B cell (primary cell): ENCODE measurements at places on chromosomes 12 and 14.

DNA sequence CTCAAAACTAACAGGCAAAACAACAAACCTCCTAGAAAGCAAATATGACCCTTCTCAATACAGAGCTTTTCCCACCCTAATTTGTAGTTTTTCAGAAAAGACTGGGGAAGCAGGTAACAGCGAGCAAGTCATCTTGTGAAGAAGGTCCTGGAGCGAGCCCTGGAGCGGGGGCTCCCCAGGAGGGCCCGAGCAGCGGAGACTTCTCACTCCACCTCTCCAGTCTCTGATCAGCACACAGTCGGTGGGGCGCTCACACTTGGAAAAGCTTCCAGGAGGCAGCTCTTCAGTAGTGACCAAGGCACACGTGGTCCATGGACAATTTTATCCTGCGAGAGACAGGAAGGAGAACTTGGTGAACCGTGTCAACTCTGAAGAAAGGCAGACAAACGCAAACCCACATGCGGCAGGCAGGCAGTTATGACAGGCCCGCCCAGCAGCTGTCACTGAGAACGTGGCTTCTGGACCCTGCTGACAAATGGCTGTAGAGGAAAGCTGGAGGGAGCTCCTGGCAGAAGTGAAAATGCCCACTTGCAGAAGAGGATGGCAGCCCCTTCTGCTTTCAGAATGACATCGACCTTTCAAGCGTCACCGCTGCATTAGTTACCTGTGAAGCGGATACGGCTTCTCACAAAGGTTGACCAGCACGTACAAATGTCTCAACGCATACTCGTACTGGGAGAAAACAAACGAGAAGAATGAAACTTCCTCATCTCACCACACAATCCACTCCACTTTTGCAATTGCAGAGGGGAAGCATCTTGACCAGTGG, 44.2 kb downstream of the LGMN start:
- peak; percentile 88 for DNase-seq

DNA sequence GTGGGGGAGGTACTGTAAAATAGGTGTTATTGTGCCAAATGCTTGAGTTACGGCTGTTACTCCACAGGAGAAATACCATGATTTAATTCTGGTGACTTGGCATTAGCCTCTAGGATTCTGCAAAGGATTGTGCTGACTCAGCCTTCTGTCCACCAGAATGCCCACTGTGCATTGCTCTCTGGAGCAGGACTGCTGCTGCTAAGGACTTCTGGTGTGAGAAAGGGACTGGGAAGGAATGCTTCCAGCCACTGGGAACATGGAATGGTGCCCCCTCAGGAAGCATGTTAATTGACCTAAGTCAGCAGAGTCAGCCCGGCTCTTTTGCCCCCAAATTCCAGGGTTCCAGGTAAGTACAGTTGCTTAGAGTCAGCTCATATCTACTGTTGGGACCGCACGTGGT, 32.9 kb downstream of the ZFHX2 start:
- DNase-seq = no peak

GRCh38 chr14:75222208-75222701, 45.8 kb upstream of the TMED10 start:
- peak; percentile 77 for DNase-seq

- DNase-seq = no peak
Measured at GRCh38 chr12:80001562-80001961, 66.7 kb upstream of the PPP1R12A start.

GRCh38 chr12:53530061-53530460, 22.8 kb upstream of the NPFF start:
- no peak for DNase-seq

DNA sequence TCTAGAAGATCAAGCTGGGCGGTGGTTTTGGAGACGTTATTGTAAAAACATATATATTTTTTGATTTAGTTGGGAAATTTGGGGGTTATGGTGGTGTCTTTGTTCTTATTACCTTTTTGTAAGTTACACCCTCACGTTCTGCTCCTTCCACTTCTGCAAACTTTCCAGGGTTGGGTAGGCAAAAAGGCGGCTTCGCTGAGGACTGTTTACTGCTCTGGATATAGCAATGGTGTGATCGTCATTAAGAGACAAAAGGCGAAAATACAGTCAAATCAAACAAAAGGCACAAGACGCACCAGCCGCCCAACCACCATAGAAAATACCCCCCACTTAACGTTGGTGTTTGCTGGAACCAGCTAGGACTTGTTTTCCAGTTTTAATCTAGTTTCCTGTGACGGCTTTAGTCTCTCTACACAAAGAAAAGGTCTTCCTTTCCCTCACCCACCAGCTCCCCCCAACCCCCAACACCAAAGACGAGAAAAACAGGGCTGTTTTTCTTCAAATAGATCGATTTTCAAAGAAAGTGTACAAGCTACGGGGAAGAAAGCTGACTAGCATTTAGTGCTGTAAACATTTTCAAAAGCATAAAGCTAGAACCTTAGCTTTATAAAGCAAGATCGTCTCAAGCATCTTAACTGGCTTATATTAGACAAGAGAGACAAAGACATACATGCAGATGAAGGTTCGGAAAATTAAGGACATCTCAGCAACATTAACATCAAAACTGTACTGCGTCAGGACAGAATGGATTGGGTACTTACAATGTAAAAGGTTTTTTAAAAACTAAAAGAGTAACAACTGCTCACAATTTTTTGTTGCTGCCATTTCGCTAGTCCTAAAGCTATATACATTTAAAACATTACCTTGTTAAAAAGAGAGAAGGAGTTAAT, 2.0 kb upstream of the SETD1B start:
- peak; percentile 58 for DNase-seq

GRCh38 chr14:104843006-104843405, 22.1 kb upstream of the CEP170B start:
- no peak for DNase-seq

DNA sequence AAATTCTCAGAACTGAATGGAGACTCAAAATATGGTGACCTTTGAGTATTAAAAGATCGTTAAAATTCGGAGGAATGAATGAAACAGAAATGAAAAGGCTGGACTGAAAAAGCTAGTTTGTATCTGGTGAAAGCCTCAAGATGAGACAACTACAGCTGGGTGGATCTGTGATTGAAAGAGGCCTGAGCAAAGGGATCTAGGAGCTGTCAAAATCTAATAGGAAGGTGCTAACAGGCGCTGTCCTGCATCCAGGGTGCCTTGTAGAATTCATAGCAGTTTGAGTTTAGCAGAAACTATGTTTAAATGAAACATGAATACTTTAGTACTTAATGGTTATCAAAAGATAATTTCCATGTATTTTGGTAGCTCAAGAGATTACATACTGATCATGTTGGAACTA, 2.3 kb downstream of the YY1 start:
- DNase-seq = no peak

DNA sequence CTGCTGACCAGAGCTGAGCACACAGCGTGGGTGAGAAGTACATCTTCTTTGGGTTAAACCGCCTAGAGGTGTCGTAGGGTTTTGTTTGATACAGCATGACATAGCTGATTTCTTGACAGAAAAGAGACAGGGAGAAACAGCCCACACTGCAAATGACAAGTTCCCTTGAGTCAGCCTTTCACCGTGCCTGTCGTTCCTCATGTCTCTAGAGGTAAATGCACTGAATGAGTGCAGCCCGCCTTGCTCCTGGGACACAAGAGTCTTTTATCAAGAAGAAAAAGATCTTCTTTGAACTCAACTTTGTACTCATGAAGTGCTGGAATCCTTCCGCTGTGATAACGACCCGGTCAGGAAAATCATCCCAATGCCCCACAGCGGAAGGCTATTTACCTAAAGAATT, 77.6 kb downstream of the TMEM132D start:
- DNase-seq = no peak

DNA sequence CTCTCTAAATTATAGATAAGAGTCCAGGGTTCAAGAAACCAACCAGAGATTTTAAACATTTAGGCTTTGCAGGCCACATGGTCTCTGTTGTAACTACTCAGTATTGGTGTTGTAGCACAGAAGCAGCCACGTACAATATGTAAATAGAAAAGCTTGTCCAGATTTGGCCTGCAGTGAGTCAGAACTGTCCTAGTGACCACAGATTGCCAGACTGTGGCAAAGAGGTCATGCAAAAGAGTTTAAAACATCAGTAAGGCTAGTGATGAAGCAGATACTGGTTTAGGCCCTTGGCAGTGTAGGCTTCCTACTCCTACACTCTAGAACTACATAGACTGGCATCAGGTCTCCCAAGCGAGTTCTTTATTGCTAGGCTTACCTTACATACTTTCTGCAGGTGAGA, 117.6 kb upstream of the GARIN6 start:
- DNase-seq = no peak

- no peak for DNase-seq
Measured at GRCh38 chr12:65311260-65311659, 32.8 kb downstream of the MSRB3 start.

DNA sequence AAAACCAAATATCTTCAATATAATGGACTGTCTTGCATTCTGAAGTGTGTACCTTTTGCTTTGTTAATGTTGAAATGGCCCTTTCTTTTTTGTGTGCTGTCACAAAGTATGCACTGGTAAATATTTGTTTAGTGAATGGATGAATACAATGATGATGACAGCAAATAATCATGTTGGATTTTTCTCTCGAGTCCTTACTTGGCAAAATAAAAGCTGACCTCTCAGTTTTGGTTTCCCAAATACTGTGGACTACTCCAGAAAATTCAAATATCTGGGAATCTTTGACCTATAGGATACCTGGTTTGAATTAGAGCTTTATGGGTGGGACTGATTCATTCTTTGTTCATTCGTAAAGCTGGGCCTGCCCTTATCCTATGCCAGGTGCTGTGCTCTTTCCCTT, 5.5 kb downstream of the UBE3B start:
- DNase-seq = no peak

DNA sequence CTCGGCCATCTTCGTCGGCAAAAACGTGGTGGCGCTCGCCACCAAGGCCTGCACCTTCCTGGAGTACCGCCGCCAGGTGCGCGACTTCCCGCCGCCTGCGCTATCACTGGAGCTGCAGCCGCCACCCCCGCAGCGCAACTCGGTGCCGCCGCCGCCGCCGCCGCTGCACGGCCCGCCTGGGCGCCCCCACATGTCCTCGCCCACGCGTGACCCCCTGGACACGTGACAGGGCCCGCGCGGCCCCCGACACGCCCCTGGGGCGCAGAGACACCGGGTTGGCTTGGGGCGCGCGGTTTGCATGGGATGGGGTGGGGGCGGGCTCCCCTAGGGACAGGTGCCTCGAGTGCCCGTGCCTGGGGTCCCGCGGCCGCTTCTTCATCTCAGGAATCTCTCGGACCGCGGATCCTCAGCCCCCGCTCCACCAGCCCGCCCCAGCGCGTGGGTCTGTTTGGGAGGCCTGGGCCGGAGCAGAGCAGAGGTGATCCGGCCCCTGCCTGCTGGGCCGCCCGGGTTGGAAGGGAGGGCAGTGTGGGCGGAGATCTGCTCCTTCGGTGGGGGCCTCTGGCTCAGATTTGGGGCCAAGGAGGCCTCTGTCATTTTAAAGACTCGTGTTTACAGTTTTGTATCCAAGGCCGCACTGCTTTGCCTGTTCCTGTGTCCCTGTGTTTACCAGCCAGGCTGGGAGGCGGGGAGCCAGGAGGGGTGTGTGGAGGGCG, 3.3 kb downstream of the TMEM121 start:
- peak; percentile 78 for DNase-seq

GRCh38 chr14:74492776-74493342, at the start of gene NPC2:
TSS of gene NPC2 (minus strand) at chr14:74493305. CDS start at chr14:74493274, 31 bp downstream.
- DNase-seq = peak; percentile 51

DNA sequence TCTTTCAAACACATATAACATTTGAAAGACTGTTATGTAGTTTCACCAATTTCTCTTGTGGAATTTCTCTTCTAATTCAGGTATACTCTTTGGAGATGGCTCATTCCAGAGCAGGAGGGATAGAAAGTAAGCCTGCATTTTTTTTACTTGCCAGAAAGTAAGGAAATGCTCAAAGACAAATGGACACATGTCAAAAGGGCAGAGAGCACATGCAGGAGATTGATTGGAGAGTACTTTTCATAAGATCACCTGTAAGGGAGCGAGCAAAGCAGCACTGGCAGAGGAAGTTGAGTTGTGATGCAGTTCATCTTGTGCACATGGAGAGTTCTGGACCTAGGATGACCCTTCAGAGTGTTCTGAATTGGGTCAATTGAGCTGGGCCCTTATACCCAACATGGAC, 51.4 kb upstream of the FBXO33 start:
- DNase-seq = no peak

- peak; percentile 79 for DNase-seq
Measured at GRCh38 chr12:116276652-116277466, 634 bp downstream of the MED13L start.

DNA sequence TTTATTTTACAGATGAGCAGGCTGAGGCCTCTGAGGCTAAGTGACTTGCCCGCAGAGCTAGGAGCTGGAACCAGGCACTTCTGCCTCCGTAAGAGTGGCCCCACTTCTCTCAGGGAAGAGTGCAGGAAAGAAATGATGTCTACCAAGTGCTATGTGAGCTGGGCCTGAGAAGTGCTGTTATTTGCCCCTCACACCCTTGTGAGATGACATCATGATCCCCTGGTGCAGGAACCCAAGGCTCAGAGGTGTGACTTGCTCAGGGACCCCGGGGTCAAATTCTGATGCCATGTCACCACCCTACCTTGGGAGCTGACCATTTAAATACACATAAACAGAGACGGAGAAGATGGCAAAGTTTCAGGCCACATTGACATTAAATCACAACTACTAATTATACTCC, 63.7 kb upstream of the DDX11 start:
- DNase-seq = no peak

DNA sequence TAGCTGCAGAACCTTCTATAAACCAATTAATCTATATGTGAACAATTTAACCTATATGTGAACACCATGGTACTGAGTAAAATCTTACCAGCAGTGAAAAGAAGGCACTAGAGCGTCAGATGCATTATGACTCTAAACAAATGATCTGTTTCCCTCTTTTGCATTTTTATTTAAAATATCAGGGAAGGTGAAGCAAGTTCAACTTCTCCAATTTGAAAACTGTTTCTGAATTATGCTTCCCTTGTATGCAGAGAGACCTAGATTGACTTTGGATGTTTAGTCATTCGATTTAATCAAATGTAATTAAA, 80.9 kb downstream of the DAD1 start:
- DNase-seq = peak; percentile 46

GRCh38 chr12:57193706-57194245, 22.8 kb upstream of the NXPH4 start:
- DNase-seq = no peak

- DNase-seq = no peak
Measured at GRCh38 chr12:76698966-76699365, 64.9 kb upstream of the ZDHHC17 start.

- peak; percentile 6 for DNase-seq
Measured at GRCh38 chr12:16606201-16606849, 363 bp upstream of the LMO3 start.

- DNase-seq = no peak
Measured at GRCh38 chr14:54291491-54292191, 105.2 kb upstream of the CDKN3 start.

DNA sequence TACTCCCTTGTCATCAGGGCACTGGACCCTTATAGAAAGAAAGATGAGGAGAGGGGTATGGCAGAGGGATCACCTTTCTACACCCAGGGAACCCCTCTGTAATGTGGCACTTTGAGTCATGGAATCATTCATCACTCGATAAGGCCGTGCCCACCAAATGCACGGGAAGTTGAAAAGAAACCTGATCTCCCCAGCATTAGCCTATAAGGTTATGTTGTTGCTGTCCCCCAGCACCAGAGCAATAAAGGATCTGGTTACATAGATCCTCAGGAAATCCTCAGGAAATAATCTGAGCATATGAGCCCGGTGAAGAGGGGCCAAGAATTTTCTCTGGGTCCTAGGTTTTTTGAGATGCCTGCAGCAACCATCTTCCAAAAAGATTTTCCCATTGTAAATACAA, 148.8 kb upstream of the CRY1 start:
- DNase-seq = no peak
